ENCODE measurements at places on chromosomes 13 and 19.

DNA sequence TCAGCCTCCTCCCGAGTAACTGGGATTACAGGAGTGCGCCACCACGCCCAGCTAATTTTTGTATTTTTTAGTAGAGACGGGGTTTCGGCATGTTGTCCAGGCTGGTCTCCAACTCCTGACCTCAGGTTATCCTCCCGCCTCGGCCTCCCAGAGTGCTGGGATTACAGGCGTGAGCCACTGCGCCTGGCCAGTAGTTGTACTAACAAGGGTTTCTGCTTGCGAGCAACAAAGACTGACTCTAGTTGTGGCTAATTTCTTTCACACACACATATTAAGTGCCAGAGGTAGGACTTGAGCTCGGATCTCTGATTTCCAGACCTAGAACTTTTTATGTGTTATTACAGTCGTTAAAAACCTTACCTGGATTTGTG is 635 bp upstream of the PCCA start:
- DNase-seq = no peak

DNA sequence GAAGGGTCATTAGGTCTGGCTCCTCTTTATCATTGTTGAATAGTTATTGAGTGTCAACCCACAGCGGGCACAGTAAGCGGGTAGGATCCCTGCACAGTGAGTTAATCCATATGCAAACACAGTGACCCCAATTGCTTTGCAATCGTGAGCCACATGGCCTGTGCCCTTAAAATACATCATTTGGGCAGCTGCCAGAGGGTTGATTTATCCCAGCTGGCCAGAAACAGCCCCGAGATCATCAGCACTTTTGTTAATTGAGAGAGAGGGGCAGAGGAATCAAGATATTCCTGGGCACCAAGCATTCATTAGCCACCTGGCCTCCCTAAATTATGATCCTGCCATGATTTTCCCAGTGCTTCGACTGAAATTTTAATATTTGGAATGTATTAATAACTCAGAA is 9.8 kb upstream of the CNMD start:
- DNase-seq = no peak

GRCh38 chr13:47190696-47191305 is 293.9 kb upstream of the HTR2A start:
- DNase-seq = no peak

DNA sequence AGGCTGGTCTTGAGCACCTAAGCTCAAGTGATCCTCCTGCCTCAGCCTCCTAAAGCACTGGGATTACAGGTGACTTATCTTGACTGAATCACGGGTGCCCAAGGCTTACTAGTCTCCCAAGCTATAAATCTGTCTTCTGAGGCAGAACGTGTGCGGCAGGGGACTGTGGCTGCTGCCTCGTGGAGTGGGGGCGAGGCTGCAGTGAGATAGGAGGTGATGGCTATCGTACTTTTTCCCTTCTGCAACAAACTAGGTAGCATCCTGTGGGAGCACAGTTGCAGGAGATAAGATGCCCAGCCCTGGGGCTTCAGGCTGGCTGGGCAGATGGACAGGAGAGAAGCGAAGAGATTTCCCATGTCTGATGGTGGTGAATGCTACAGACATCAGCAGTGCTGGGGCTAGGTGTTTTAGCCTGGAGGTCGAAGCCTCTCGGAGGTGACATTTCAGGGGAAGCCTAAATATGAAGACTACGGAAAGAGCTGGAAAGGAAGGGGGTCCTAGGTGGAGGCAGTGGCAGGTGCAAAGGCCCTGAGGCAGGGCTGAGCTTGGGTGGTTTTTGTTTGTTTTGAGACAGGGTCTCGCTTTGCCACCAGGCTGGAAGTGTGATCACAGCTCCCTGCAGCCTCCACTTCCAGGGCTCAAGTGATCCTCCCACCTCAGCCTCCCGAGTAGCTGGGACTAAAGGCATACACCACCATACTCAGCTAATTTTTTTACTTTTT is 7.4 kb downstream of the B3GNT3 start:
- no peak for DNase-seq

DNA sequence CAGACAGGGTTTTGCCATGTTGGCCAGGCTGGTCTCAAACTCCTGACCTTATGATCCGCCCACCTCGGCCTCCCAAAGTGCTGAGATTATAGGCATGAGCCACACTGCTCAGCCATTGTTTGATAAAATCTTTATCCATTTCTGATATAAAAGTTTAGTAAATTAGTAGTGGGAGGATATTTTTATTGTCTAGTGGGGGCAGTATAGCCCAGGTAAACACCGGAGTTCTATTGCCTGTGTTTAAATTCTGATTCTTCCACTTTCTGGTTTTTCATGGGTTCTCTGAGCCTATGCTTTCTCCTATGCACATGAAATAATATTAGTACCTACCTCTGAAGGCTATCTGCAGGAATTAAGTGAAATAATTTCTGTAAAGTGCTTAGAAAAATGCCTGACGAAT is 20.1 kb upstream of the ARHGEF18 start:
- DNase-seq = no peak

DNA sequence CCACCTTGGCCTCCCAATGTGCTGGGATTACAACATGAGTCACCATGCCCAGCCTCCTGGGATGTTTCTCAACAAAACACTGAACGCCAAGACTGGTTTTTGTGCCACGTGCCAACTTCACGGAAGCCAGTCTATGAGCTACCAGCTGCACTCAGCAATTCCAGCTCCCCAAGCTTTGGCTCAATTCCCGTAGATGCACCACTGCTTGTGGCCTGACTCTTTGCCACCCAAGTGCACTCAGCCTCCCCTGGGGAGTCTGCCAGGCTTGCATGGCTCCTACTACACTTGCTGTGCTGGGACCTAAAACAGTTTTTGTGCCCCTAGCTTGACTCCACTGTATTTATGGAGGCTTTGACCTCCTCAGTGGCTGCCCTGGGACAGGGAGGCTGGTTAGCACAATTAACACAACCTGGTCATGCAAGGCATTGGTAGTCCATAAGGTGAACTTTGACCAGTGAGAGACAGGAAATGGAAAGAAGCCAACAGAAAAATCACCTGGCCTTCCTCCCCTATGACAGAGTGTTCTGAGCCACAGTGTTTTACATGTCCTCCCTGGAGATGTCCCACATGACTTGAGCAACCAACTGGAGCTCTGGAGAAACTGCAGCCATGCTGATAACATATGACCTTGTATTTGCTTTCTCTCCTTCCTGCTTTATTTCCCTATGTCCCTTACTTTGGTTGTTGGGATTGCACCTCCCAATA is 1173.1 kb downstream of the UQCRFS1 start:
- no peak for DNase-seq

DNA sequence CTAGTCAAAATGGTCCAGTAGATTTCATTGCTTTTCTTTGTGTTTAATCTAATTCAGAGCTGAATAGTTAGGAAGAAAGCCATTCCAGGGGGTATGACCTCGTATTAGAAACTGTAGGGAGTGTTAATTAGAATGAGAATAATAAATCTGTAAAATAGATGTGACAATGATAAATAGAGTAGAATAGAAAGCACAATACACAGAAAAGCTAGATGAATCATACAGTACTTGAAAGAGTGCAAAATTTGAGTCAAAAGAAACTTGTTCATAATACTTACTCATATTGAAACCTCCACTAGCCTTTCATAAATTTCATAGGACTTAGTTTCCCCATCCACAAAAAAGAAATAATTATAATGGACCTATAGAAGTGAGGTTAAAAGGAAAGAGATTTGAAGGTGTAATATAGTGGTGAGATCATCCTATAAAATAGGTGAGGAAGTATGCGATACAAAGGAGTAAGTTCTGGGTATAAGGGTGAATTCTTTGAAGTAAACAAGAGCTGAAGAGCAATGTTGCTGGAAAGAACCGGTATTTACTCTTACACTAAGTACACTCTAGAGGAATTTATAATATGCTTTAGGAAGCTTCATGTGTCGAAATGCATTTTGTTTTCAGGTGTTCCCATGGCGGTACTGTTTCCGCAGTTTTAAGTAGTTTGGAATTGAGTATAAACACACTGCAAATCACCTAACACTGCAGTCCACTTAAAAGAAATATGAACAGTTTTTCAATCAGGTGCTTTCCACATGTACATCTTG is 21.9 kb downstream of the PCDH17 start:
- no peak for DNase-seq
